Stimulated activated CD8-positive, alpha-beta memory T cell treated with anti-CD3 and anti-CD28 coated beads, Interleukin-4, amount 100 ng/mL, for 48 hours (primary cell): ENCODE measurements at places on chromosomes 12 and 14.

GRCh38 chr12:54321363-54321762 lies 3.6 kb upstream of the COPZ1 start:
- DNase-seq = no peak

GRCh38 chr12:73181244-73181643 lies 909.1 kb downstream of the TRHDE start:
- no peak for DNase-seq

GRCh38 chr14:78088916-78089315 lies 81.3 kb upstream of the NRXN3 start:
- no peak for DNase-seq

DNA sequence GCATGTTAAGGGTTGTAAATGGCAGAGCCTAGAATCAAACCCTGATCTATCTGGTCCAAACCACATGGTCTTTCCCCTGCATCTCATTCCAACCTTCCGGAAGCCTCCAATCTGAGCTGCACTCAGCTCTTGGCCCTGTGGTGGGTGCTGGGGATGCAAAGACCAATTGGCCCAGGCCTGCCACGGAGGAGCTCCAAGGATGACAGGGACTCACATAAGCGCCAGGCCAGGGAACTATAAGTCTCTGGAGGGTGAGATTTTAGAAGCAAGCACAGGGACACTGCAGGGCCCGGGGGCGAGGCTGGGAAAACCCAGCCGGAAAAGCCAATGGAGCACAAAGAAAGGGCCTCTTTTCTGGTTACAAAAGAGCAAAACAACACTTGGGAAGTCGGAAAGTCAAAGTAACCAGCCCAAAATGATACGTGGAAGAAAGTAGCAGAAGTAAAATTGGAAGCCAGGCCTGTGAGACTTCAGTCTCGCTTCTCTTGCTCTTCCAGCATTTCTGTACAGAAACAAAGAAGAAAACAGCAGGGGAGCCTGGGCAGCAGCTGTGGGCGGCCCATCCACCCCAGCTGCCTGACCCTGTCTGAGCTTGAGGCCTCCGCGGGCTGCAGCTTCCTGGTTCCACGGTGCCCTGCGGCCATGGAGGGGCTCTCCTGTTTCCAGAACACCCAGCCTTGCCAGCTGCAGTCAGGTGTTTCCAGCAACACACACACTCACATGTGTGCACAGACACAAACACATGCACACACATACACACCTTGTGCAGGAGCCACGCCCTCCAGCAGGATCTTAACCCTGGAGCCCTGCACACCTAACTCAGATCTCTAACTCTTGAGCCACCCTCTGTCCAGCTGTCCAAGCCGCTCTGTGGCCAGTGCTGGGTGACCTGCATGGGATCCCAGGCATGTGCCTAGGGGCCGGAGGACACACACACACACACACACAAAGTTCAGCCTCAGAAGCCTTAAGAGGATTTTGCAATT lies 178.2 kb downstream of the BCL11B start:
- no peak for DNase-seq

GRCh38 chr14:70713511-70713916 lies 71.8 kb downstream of the TTC9 start:
- no peak for DNase-seq

DNA sequence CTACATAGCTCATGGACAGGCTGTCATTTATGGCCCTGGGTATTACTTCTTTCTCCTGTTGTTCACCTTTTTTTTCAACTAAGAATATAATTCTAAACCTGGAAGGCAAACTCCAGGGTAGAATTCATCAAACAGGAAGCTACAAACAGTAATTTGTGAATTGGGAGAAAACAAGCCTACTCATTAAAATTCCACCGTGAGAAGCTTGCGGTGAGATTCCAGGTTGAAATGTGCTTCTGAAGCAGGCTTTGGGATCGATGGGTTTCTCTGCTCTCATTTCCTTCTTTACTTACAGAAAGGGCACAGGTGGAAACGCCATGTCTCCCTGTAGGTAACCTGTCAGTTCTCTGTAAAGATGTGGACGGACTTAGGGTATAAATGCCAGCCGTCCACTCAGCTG lies 257.5 kb downstream of the TMEM132C start:
- DNase-seq = no peak

DNA sequence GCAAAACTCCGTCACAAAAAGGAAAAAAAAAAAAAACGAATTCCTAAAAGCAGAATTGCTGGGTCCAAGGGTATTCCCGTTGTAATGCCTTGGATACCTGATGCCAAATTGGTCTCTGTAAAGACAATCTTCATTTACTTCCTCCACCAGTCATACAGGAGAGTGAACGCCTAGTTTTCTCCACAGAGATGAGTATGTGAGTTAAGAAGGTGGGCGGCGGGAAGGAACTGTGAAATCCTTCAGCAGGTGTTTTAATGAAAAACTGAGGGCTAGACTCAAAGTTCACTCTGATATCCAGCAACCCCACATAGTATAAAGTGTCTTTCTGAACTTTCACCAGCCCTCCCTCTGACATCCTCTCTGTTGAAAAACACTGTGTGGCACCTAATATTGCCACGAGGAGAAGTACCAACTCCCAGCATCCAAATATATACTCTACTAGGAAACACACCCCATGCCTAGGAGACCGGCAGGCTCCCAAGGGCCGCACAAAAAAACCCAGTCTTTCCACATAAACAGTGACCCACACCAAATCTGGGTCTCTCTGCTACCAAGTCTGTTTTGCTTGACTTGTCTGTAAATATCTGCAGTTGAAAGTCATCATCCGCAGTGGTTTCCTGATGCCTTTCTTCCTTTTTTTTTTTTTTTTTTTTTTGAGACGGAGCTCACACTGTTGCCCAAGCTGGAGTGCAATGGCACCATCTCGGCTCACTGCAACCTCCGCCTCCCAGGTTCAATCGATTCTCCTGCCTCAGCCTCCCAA lies 30.3 kb upstream of the FOXN3 start:
- DNase-seq = no peak

- no peak for DNase-seq
Measured at GRCh38 chr14:73777420-73777819, 63.2 kb upstream of the PNMA1 start.

DNA sequence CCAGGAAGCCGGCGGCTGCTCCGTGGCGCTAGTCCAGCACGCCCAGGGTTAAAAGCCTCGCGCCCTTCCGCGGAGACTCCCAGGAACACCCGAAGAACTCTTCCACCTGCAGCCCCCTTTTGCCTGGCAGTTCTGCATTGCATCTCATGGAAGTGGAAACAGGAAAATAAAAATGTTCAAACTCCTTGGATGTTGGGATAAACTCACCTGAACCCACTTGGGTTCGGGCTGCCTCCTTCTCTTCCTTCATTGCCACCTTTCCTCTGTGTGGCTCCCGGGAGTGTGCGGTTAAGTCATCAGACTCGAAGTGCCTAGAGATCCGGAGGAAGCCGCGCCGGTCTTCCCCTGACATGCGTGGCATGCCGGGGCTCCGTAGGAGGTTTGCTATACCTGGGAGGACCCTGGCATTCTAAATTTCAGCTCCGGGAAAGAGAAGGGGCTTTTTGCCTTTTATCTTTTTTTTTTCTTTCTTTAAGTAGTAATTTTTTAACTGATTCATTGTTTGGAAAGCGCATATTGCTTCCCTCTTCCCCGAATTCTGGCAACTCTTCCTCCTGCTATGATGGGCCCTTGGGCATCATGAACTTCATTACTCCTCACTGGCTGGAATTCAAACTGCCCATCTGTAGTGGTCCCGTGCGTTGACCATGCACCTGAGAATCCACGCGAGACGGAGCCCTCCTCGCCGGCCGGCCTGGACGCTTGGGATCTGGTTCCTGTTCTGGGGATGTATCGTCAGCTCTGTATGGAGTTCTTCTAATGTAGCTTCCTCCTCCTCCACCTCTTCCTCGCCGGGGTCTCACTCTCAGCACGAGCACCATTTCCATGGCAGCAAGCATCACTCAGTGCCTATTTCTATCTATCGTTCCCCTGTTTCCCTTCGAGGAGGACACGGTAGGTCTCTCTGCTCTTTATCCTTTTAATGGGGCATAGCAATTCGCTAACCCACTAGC lies 931.4 kb downstream of the DIO2 start:
- DNase-seq = no peak

DNA sequence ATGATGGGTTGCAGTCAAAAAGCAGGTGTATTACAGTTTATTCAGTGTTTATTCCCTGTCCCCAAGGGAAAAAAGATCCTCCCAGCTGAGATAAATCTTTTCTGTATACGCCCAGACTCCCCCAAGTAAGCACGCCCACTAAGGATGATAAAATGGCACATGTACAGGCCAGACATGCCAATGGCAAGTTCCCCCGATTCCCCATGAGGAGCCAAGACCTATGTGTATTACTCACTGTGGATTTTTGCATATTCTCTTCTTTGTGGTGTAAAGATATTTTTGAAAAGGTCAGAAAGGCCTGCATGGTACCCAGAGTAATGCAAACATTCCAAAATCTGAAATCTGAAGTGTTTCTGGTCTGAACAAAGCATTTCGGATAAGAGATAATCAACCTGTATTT lies 22.2 kb downstream of the NR2C1 start:
- no peak for DNase-seq

GRCh38 chr14:34930591-34931091 lies 52.2 kb upstream of the SRP54 start:
- DNase-seq = no peak

- no peak for DNase-seq
Measured at GRCh38 chr12:51832354-51833107, 16.0 kb downstream of the FIGNL2 start.

DNA sequence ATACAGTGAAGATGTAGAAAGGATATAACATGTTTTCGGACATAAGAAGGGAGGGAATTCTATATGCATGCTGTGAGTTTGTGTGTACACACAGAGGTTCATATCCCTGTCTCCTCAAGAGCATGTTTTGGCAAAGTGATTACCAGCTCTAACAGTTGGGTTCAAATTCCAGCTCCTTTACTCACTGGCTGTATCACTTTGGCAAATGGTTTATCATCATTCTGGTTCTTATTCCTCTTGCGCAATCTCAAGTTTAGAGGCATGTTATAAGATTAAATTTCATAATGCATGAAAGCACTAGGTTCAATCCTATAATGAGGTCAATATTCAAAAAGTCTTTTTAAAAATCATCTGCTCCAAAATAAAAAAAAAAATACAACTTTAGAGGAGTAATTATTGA lies 107.7 kb upstream of the LRFN5 start:
- DNase-seq = no peak

DNA sequence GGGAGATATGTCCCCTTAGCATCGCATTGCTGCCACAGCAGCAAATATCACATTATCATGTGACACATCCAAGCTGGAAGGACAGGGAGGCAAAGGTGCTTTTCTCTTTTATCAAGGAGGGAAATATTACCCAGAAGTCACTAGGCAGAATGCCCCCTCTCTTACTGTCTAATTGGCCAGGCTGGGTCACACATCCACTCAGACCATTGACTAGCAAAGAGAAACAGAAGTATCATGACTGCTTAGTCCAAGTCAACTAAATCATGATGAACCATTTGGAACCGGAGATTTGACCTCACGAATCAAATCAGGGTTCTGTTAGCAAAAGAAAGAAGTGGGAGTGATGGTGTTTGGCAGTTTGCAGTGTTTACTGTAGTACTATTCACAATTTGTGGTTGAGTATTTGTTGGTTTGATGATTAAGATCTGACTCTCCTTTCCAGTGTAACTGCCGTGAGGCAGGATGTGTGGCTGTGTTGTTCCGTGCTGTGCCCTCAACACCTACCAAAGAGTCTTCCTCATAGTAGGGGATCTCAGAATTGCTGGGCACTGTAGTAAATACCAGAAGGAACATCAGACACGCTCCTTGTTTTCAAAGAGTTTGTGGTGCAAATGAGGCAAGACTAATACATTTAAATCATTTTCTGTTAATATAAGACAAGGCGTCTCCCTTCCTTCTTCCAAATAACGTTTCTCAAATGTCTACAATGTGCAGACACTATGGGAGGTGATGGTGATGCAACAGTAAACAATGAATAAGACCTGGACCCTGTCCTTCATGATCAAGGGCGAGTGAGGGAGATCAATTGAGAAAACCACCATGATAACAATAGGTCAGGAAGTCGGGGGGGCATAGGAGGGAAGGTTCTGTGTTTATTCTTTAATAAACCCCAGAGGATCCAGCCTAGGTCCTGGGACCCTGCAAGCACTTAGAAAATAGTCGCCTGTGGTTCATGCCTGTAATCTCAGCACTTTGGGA lies 194.4 kb upstream of the CRY1 start:
- no peak for DNase-seq

DNA sequence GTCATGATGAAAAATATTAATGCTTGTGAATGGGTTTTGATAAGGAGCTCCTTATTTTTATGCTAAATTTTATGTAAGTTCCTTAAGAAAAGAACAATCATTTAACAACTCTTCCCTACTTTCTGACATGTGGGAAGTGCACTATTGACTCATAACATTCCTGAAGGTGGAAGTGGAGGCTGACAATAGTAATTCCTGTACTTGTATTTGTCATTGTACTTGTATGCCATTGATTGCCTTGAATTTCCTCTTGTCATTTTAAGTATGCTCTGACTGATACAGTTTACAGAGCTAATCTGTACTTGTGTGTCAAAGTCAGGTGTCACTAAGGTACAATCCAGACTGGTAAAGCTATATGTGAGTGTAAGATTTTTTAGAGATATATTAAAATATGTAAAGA lies 440.0 kb downstream of the SLC16A7 start:
- no peak for DNase-seq

DNA sequence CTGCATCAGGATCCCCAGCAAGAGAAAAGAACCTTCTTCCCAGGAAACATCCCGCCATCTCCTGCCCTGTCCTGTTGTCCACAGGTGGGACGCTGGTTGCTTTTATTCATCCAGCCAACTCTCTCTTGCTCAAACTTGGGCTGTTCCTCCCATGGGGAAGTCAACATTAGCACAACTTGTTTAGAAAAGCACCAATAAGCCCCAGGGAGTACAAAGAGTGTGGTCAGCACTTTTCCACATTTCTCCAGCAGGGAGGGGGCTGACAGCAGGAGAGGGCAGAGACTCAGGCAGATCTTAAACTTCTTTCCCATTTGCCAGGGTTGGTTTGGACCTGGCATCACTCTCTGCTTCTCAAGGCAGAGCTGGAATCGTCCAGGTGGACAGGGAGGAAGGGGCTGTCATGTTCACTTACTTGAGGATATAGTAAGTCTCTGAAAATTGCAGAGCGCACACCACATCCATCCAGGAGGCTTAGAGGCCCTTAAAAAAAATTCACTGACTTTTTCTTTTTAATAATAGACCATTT lies 74.9 kb downstream of the RBM19 start:
- no peak for DNase-seq

GRCh38 chr14:99271951-99272631 lies at the start of gene BCL11B:
Gene BCL11B (minus strand): TSS chr14:99272197. CDS start chr14:99271218, 979 bp downstream.
- peak; percentile 90 for DNase-seq

DNA sequence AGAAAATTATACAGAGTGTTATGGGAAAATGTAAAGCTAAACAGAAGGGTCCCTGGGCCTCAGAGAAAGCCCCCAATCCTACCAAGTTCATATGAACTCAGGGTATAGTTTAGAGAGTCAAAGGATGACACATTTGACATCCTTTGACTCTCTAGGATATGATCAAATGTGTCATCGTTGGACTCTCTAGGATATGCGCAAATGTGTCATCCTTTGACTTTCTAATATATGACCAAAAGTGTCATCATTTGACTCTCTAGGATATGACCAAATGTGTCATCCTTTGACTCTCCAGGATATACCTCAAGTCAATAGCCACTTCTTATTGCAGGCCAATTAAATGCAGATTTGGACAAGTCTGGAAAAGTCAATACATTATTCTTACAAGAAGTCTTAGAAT lies 204.8 kb upstream of the IGF1 start:
- DNase-seq = no peak
